Large intestine (tissue), 12 donors: ENCODE measurements at places on chromosomes 16 and 17. TPM values are rescaled to one million over a fixed set of nuclear protein-coding genes. Genes with fewer than 3 reads are reported as not detected.
A peak's percentile ranks its signal among the peaks of the same experiment; 100 is the strongest.

DNA sequence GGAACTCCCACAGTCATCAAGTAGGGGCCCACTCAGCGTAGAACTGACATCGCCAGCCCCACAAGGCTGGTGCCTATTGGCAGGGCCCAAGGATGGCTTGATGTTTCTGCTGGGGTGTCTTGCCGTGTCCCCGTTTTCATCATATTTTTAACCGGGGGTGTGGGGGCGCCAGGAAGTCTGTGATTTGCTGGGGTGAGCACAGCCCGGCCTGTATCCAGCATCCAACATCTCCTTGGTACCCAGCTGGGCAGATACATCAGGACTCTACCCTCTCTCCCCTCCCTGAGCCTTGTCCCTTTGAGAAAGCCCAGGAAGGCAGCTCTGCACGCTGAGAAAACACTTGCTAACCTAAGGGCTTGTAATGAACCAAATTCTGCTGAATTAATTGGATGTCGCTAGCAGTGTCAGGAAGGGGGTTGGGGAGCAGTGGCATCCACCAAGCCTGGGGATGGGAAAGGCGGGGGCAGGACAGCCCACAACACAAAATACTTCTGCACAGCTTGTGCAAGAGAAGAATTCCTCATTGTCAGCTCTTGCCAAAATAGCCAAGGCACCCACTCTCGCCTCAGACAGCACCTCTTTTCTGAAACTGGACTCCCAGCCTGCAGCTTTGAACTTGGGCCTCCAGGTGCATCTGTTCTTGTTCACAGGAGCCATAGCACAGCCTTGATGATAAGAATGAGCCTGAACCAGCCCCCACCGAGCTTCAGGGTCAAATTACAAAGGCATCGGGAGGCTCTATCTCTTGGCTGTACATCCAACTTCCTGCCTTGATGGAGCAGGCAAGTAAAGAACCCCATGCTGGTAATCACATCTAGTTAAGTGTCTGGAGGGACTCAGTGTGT is 63.7 kb upstream of the LYRM9 start:
- no peaks in the 10 kb centered on the region for H3K4me1 ChIP-seq
- peak; percentile 62 for DNase-seq
- H3K27me3 ChIP-seq = no peaks in the 10 kb centered on the region
- no peak overlapping the region for H3K4me3 ChIP-seq
- no peak overlapping the region for H3K27ac ChIP-seq

- DNase-seq = no peak
- H3K4me3 ChIP-seq = peak overlapping the region; percentile 54
- H3K36me3 ChIP-seq = no peaks in the 10 kb centered on the region
- H3K4me1 ChIP-seq = no peaks in the 10 kb centered on the region
- no peak overlapping the region for H3K27ac ChIP-seq
Measured at GRCh38 chr16:56675685-56676210, 6.1 kb downstream of the MT1H start.

DNA sequence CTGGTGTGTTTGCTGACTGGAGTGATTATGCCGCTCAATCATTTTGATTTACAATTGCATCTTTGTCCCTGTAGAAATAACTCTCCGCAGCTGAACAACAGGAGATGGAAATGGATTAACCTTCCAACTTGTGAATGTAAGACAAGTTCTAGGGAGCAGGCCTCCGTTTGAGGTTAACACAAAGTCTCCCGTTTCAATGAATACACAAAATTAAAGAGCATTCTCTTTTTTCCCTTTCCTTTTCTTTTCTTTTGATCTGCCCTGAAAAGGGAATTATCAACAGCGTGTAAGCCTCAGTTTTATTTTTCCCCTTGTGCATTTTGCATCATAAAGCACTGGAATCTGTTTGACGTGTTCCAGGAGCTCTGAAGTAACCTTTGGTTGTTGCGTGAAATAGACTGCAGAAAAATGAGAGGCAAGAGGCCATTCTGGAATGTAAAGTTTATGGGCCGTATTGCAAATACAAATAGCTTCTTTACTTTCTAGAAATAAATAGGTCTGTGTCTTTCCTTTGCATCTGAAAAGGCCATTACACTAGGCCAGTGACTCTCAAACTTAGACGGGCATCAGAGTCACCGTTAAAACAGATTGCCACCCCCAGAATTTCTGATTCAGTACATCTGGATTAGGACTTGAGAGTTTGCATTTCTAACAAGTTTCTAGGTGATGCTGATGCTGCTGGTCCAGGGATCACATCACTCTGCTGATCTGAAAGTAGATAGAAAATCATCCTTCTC is 164.7 kb downstream of the ZNF18 start:
- H3K36me3 ChIP-seq = no peaks in the 10 kb centered on the region
- H3K4me1 ChIP-seq = no peaks in the 10 kb centered on the region
- no peaks in the 10 kb centered on the region for H3K27me3 ChIP-seq
- H3K27ac ChIP-seq = no peak overlapping the region
- no peak for DNase-seq

The ICAM2 gene
- 15.1 TPM for polyA plus RNA-seq

The WFIKKN1 gene
- polyA plus RNA-seq = 1.6 TPM

DNA sequence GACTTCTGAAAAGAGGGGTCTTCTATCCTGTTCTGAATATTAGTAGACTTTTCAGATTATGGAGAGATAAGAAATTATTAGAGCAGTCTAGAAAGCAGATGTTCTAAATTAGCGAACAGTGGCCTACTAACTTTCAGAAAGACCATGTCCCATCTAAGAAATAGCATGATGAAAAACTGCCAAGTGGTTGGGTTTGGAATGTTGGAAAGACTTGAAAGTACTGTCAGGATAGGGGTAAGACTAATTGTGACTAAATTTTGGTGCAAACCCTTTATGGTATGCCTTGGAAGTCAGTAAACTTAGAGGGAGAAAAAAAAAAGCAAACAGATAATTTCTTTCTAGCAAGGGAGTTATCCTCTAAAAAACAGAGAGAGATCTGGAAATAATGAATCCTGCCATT is 41.1 kb downstream of the TANGO6 start:
- no peaks in the 10 kb centered on the region for H3K4me1 ChIP-seq
- no peak overlapping the region for H3K27ac ChIP-seq
- H3K27me3 ChIP-seq = no peaks in the 10 kb centered on the region

DNA sequence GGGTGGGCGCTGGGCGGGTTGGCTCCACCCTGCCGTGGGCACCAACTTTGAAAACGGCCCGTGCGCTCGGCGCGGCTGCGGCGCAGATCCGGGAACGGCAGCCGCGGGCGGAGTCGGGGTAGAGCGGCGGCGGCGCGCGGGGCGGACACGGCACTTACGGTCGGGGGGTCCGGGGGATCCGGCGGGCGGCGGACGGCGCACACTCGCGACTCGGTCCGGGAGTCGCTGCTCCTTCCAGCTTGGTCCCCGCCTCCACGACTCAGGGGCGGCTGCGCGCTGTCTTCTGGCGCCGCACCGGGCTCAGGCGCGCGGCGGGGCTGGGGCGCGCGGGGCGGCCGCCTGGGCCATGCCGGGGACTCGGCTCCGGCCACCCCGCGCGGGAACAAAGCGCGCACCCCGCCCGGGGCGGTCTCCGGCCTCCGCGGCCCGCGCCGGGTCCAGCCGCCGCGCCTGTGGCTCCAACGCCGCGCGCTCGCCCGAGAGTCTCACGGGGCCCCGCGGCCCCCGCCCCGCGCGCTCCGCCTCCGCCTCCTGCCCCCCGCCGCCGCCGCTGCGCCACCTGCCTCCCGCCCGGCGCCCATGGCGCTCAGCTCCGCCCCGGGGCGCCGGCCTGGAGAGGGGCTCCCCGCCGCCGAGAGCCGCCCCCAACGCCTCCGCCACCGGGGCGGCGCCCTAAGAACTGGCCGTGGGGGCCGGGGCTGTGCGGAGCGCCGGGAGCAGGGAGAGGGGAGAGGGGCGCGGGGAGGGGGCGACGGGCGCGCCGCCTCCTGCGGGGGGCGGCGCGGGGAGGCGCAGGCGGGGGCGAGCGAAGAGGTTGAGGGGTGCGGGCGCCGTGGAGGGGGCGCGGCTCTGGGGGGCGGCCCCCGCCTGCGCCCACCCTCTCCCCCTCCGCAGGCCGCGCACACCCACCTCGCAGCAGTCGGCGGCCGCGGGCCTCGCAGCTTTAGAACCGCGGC is 35.9 kb downstream of the CBFA2T3 start:
- H3K36me3 ChIP-seq = no peaks in the 10 kb centered on the region
- H3K4me1 ChIP-seq = peaks cover 12% of the 10 kb centered on the region
- H3K27me3 ChIP-seq = peaks cover 64% of the 10 kb centered on the region
- H3K4me3 ChIP-seq = peak overlapping the region; percentile 26
- H3K27ac ChIP-seq = no peak overlapping the region

The CDH11 gene
- 27.8 TPM for polyA plus RNA-seq

DNA sequence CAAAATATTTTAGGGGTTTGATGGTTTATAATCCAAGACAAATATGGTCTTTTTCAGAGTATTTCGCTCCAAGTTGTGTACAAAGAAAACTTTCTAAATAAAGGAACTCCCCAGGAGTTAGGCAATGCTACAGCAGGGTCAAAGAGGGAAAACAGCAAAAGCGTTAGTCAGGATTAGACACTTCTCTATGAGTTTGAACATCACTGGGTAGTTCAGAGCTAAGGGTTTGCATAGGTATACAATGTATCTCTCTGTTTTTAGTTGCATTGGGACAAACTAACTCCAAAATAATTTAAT is 34.8 kb downstream of the FAM20A start:
- no peak overlapping the region for H3K27ac ChIP-seq
- H3K36me3 ChIP-seq = no peaks in the 10 kb centered on the region
- no peak overlapping the region for H3K4me3 ChIP-seq
- H3K4me1 ChIP-seq = no peaks in the 10 kb centered on the region

DNA sequence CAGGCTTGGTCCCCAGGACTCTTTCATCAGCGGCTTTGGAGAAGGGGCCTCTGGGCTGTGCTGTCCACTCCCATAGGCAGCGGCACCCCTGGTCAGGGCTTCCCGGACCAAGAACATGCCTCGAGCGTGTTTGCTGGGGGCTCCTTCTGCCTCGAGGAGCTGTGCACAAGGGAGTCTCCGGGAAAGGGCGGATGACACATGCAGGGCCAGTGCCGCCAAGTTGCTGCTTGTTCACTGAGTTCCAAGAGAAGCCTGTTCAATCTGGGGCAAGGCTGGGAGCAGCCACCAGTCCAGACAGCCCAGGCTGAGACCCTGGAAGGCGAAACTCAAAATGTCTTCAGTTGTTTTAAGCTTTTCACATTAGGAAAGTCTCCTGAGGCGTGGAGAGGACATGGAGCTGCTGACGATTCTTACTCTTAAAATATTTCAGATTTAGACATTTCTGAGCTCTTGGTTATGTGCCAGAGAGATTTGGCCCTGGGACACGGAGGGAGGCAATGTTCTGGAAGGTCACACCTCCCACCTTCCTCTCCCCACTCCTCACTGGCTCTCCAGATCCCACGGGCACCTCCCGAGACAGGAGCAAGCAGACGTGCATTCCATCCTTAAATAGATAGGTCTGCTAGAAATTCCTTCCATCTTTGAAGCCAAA is 84.5 kb upstream of the ZNF469 start:
- H3K27ac ChIP-seq = no peak overlapping the region
- H3K4me3 ChIP-seq = no peak overlapping the region

DNA sequence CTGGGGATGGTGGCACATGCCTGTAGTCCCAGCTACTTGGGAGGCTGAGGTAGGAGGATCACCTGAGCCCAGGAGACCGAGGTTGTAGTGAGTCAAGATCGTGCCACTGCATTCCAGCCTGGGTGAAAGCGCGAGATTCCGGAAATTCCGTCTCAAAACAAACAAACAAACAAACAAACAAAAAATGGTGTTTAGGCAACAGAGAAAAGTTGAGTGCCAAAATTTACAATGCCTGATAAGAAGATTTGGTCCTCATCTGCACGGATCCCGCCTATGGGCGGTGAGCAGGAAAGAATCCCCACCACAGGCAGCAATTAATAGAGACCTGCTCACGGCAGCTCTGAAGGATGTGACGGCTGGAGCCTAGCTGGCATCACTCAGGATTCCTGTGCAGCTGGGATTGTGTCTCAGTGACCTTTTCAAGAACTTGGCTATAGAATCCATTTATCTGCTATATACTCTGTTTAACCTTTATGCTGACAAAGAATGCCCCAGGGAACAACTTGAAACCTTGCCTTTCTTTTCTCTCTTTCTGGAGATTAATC is 14.0 kb upstream of the TEX2 start:
- no peaks in the 10 kb centered on the region for H3K4me1 ChIP-seq
- H3K27me3 ChIP-seq = no peaks in the 10 kb centered on the region
- H3K36me3 ChIP-seq = no peaks in the 10 kb centered on the region
- DNase-seq = no peak
- H3K27ac ChIP-seq = peak overlapping the region; percentile 7
- no peak overlapping the region for H3K4me3 ChIP-seq

The NGFR gene
- 20.4 TPM for polyA plus RNA-seq

- peaks cover 9% of the 10 kb centered on the region for H3K27me3 ChIP-seq
- no peak overlapping the region for H3K4me3 ChIP-seq
- no peaks in the 10 kb centered on the region for H3K4me1 ChIP-seq
- no peak overlapping the region for H3K27ac ChIP-seq
- DNase-seq = no peak
Measured at GRCh38 chr16:23058576-23058975, 90.7 kb downstream of the USP31 start.

GRCh38 chr16:21656795-21657768 is 4.7 kb upstream of the IGSF6 start:
- H3K27me3 ChIP-seq = no peaks in the 10 kb centered on the region
- H3K4me3 ChIP-seq = no peak overlapping the region
- peaks cover 23% of the 10 kb centered on the region for H3K36me3 ChIP-seq
- H3K4me1 ChIP-seq = no peaks in the 10 kb centered on the region
- DNase-seq = peak; percentile 37

DNA sequence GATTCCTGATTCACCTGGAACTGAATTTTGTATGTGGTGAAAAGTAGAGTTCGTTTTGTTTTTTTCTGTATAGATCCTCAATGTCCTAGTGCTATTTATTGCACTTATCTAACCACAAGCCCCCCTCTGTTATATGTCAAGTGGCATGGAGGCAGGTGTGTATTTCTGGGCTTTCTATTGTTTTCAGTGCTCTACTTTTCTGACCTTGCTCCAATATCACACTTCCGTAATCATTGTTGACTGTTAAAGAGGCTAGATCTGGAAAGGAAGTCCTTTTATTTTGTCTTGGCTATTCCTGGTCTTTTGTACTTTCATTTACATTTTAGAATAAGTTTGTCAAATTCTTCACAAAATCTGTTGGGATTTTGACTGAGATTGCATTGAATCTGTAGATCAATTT is 26.8 kb upstream of the FBXO47 start:
- H3K27me3 ChIP-seq = no peaks in the 10 kb centered on the region
- H3K4me1 ChIP-seq = no peaks in the 10 kb centered on the region
- no peaks in the 10 kb centered on the region for H3K36me3 ChIP-seq

- no peak for DNase-seq
- no peak overlapping the region for H3K4me3 ChIP-seq
- H3K4me1 ChIP-seq = no peaks in the 10 kb centered on the region
- H3K27ac ChIP-seq = no peak overlapping the region
Measured at GRCh38 chr16:88626646-88627045, 11.7 kb upstream of the IL17C start.

GRCh38 chr16:57636184-57636583 is 7.8 kb downstream of the ADGRG1 start:
- H3K4me3 ChIP-seq = no peak overlapping the region
- H3K27ac ChIP-seq = peak overlapping the region; percentile 93
- no peaks in the 10 kb centered on the region for H3K27me3 ChIP-seq
- peaks cover 8% of the 10 kb centered on the region for H3K36me3 ChIP-seq
- peaks cover 50% of the 10 kb centered on the region for H3K4me1 ChIP-seq
